CD4-positive, alpha-beta T cell treated with Interleukin-17A for 1 hour (primary cell): ENCODE measurements at places on chromosomes 1 and 21.

DNA sequence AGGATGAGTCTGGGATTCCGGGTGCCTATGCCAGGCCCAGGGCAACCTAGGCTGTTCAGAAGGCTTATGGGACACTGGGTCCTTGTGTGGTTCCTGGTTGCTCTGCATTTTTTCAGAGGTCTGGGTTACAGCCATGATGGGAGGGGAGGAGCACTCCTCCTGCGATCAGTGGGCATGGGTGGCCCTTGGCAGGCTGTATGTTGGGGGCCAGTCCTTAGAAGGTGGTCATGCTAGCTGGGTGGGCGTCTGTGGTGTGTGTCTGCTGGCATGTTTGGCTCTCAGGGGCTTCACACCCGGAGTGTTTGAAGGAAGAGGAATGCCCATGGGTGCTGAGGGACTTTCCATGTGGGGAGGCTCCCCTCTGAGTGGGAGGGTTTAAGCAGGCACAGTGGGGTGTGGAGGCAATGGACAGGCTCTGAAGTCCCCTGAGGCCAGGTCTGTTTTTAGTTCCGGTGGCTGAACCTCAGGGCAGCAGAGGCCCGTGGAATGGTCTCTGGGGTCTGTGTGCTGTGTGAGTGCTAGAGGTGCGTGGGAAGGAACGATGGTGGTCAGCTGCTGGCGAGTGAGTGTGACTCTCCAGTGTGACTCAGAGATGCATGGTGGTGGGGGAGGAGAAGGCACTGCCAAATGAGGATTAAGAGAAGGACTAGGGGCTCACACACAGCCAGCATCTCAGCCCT, 25.3 kb downstream of the CACNA1E start:
- DNase-seq = no peak

GRCh38 chr1:30911059-30911954, 2.7 kb upstream of the SDC3 start:
- DNase-seq = peak; percentile 51

DNA sequence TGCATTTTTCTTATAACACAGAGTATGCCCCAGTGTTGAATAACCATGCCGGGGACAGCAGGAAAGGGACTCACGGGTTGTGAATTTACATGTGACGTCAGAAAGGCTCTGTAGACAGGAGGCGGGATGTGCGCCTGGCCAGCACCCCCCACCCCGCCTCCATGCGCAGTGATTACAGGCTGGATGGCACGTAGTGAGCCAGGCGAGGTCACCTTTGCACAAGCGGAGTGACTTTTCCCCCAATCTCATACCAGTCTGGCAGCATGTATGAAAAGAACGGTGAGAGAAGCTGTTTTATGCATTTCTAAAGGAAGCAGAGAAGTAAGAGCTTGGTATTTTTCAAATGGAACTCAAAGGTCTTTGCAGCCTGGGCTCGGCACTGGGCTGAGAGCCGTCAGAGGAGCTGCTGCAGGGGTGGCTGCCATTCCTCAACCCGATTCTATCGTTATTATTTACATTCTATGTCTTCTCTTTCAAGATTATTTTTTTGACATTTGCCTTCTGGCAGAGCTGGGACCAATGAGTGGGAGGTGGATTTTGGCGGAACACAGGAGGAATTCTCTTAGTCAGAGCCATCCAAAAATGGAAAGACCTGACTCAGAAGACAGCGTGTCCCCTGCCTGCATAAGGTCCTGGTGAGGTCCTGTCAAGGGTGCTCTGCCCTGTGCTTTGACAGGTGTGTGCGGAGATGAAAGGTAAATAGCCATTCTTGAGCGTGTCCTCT, 115.6 kb upstream of the SLC45A1 start:
- DNase-seq = no peak

- no peak for DNase-seq
Observed at GRCh38 chr21:31517664-31518414, 141.7 kb upstream of the SOD1 start.

DNA sequence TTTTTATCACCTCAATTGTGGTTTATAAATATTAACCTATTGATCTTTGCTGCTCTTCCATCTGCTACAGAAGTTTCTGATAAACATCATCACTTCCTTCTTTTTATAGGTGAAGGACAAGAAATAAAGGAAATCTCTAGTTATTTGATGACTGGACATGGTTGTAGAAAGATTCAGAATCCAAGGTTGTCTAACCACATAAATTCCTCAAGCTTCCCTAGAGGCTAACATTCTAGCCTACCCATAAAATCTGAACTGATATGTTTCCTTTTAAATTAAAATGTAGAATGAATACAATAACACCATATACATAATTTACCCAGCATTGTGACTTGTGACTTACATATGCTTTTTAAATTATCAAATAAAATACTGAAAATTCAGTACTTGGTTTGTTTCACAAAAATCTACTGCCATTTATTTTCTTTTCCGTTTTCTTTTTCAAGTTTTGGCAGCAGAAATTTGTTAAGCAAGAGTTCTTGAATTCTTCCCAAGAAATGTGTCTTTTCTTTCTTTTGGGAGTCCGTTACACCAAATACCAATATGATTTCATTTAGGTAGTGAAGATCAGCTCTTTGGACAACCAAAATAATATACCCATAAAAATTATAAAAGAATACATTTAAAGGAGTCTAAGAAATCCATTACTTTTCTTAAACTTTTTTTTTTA, 513.2 kb upstream of the ADGRL2 start:
- no peak for DNase-seq

GRCh38 chr1:44290250-44291094, 64.6 kb downstream of the ERI3 start:
- DNase-seq = no peak

DNA sequence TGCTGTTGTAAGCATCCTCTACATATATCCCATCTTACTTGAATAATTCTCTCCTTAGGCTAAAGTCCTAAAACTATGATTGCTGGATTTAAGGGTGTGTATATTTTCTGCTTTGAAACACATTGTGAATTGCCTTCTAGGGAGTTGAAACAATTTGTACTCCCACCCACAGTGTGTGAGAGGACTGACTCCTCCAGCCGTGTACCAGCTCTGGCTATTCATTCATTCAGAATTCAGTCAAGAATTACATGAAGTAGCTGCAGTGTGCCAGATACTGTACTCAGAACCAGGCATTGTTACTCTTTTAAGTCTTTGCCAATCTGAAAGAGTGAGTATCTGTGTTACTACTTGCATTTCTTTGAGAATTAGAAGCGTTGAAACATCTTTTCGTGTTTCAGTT, 135.0 kb downstream of the DHRS3 start:
- DNase-seq = no peak

DNA sequence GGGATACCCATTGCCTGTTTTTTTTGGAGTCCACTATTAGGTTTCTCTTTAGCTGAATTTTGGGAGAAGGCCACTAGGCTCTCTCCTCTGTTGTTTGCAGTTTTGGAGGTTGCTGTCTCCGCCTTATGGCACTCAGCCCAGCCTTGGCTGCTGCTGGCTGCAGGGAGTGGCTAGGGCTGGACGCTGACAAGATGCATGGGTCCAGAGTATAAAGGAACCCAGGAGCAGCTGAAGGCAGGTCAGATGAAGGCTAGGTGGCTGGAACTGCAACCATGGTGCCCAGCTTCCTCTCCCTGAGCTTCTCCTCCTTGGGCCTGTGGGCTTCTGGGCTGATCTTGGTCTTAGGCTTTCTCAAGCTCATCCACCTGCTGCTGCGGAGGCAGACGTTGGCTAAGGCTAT, at the start of gene CYP4B1:
Gene CYP4B1, plus strand, starts transcription at position 237 of the 400 bp plus-strand sequence. Its CDS starts 36 bp downstream, at position 273.
- no peak for DNase-seq

GRCh38 chr1:55749975-55750627, 534.9 kb upstream of the USP24 start:
- no peak for DNase-seq

GRCh38 chr1:37718181-37718900, 26.0 kb downstream of the CDCA8 start:
- DNase-seq = no peak

DNA sequence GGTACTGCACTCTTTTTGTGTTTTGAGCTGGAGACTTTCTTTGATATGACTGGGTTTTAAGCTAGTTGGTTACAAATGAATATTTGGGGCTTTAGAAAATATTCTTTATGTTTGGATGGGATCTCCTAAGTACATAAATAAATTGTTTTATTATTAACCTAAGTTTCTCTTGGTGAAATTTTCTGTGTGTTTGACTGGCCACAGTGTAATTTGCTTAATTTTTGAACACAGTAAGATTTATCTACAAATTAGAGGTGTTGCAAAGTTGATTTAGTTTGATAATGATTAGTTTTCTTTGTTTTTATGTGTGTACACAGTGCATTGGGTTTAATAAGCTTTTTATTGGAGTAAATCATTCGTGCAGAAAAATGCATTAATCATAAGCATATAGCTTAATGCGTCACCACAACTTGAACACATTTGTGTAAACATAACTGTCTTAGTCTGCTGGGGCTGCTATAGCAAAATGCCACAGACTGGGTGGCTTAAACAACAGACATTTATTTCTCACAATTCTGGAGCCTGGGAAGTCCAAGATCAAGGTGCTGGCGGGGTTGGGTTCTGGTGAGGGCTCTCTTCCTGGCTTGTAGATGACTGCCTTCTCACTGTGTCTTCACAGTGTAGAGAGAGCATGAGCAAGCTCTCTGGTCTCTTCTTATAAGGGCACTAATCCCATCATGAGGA, 17.4 kb upstream of the SLC6A9 start:
- no peak for DNase-seq

DNA sequence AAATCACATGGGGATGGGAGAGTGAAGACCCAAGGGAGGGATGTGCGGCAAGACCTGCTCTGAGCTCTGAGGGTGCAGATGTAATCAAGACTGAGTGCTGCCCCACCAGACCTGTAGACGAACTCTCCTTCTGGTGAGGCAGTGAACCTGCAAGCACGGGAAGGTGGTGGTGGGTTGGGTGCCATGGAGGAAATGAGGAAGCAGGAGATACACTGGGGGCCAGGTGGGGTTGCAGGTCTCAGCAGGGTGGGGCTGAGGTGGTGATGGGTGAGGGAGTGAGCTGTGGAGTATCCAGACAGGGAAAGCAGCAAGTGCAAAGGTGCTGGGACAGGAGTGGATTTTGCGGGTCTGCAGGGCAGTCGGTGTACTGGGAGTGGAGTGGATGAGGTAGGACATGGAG, 102.3 kb downstream of the KCNJ15 start:
- no peak for DNase-seq

DNA sequence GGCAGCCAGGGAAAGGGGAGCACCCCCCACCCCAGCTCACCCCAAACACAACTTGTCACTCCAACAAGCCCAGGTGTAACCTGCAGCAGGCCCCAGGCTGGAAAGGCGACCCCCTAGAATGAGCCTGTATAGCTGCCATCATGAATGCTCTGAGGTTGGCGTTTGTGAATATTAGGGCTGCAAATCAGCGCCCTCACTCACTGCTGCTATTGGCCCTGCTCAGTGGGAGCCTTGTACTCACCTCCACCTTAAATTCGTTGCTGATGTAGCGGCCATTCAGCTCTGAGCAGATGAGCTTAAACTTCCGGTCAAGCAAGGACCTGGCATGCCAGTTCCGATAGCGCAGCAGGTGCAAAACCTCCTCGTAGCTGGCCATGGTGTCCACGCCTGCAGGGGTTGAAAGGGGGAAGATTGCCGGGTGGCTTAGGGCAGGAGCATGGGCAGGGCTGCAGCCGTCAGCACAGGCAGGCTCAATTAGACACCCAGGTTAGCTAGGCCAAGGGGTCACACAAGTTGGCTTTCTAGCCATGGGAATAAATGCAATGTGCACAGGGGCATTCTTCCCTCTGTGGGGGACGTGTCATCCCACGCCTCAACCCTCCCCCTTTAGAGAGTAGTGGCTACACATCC, 81.7 kb downstream of the PIK3CD start:
- DNase-seq = no peak

GRCh38 chr1:84726593-84727499, 36.6 kb upstream of the SSX2IP start:
- DNase-seq = no peak

- DNase-seq = no peak
Observed at GRCh38 chr1:26283279-26283853, 3.5 kb downstream of the SH3BGRL3 start.

DNA sequence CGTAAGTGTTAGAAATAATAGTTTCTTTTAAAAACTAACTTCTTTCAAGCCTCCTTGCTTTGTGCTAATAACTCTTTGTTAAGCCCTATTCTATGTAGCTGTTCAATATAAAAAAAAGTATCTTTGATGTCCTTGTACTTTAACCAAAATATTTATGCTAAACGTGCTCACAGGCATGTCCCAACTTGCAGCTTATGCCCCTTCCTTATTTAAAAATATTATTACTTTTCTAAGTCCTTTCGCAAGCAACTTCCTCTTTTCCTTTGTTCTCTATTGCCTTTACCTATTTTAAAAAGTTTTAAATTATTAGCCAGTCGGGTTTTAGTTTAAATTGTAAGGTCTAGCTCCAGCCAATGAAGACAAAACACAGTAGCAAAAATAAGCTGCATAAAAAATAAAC, 43.4 kb upstream of the NBPF3 start:
- DNase-seq = no peak

DNA sequence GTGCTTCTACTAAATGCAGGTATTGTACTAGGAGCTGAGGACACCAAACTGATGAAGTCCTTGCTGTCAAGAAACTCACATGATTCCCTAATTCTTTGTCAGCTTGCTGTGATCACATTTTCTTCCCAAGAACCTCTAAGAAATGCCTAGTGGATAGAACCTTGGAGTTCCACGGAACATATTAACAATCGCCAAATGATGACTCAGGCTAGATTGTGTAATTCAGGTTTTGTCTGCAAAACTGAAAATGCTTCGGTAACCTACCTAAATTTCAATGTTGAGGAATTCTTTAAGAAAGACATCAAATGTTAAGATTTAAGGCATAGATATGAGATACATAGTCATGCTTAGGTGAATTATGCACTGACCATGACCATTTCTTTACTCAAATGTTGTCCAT, 1.7 kb upstream of the GADD45A start:
- DNase-seq = no peak

GRCh38 chr1:180905927-180906326, 6.8 kb upstream of the KIAA1614 start:
- no peak for DNase-seq

GRCh38 chr1:9105336-9105867, 23.5 kb downstream of the GPR157 start:
- DNase-seq = no peak

GRCh38 chr1:20729155-20729931, 3.2 kb downstream of the SH2D5 start:
- DNase-seq = no peak

GRCh38 chr1:2210786-2211185, 16.2 kb upstream of the FAAP20 start:
- DNase-seq = no peak

GRCh38 chr1:7616076-7616832, 154.8 kb upstream of the VAMP3 start:
- peak; percentile 7 for DNase-seq

- DNase-seq = no peak
Observed at GRCh38 chr1:164363980-164364379, 195.0 kb upstream of the PBX1 start.

- no peak for DNase-seq
Observed at GRCh38 chr1:163745204-163745603, 423.4 kb downstream of the NUF2 start.

DNA sequence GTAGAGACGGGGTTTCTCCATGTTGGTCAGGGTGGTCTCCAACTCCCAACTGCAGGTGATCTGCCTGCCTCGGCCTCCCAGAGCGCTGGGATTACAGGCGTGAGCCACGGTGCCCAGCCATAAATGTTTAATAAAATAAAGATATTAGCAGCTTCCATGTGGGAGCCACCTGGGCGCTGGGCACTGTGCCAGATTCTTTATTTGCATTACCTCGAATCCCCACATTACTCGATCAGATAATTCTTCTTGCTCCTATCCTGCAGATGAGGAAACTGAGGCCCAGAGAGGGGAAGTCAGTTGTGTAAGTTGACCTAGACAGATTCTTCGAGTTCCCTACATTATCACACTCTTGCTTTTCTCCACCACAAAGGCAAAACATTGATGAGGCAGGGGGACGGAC, 24.9 kb upstream of the TENT5B start:
- no peak for DNase-seq

GRCh38 chr1:9455487-9456234, 83.6 kb upstream of the SLC25A33 start:
- peak; percentile 61 for DNase-seq
